ENCODE measurements at places on chromosomes 4 and X.
A peak's percentile ranks its signal among the peaks of the same experiment; 100 is the strongest.

GRCh38 chr4:3529363-3529762 is 2.9 kb downstream of the LRPAP1 start:
- peaks cover 3% of the 10 kb centered on the region for H3K4me1 ChIP-seq
- no peak overlapping the region for H3K27ac ChIP-seq
- no peak for DNase-seq
- no peak overlapping the region for H3K4me3 ChIP-seq
- H3K27me3 ChIP-seq = no peaks in the 10 kb centered on the region

GRCh38 chr4:3388471-3389232 is 53.1 kb upstream of the HGFAC start:
- H3K4me1 ChIP-seq = peaks cover 17% of the 10 kb centered on the region
- no peak for DNase-seq
- H3K4me3 ChIP-seq = peak overlapping the region; percentile 61
- peak overlapping the region; percentile 89 for H3K27ac ChIP-seq
- H3K27me3 ChIP-seq = no peaks in the 10 kb centered on the region
- no peaks in the 10 kb centered on the region for H3K36me3 ChIP-seq

DNA sequence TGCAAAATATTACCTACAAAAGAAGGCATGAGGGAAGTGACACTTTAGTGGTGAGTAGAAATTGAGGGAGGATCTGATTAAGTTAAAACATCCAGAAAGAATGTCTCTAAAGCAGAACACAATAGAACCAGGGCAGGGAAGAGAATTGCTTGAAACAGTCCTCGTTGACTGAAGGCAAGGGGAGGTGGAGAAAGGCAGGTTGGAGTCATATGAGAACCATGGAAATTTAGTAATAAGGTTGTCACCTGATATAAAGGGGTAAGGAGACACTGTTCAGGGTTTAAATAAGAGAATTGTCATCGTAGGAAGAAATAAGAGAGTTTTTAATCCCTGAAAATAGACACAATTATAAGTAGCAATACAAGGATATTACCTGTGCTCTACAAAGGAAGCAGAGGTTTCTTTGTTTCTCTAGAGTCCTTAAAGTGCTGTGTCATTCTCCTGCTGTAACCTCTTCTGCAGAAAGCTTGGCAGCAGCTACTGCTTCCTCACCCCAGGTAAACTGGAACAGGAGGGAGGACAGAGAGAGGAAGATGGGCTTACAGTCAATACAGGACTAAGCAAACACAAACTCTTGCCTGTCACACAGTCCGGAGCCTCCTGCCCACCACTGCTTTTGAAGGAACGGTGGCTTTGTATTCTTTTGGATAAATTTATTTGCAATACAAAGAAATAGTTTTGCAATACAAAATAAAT is 258.4 kb downstream of the PPARGC1A start:
- no peaks in the 10 kb centered on the region for H3K36me3 ChIP-seq
- H3K27ac ChIP-seq = no peak overlapping the region
- no peak for DNase-seq
- H3K4me3 ChIP-seq = no peak overlapping the region
- no peaks in the 10 kb centered on the region for H3K4me1 ChIP-seq

DNA sequence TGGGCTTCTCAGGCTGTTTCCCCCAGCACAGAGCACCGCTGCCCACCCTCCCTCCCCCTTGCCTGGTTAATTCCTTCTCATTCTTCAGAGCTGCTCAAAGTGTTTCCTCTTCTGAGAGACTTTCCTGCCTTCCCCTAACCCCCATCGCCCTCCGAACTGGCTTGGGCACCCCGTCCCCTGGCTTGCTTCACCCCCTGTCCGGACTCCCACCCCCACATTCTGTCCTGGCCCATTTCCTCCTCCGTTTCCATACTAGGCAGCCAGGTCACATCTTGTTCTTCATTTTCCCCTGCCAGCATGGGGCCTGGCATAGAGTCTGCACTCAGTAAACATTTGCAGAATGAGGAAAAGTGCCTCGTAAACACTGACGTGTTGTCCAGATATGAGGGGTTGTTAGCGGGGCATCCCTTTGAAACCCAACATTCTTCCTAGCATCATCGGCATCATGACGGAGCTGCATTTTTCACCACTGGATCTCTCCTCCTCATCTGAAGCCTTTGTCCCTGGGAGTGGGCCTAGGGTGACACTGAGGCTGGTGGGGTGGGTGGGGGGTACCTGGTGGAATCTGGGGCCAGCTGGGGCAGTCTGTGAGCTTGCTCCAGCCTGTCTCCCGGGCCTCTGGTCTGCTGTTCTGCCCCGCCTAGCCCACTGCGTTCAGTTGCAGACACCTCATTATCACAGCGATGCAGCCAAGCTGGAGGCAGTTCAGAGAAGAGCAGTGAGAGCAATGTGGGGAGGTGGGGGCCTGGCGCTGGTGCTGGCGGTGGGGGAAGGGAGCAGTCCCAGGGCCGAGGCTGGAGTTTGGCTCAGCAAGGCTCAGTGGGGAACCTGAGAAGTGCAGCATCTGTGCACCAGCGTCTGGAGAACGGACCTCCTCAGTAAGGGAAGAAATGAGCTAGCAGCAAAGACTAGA is 149.4 kb upstream of the PJA1 start:
- no peaks in the 10 kb centered on the region for H3K4me1 ChIP-seq
- H3K4me3 ChIP-seq = no peak overlapping the region
- DNase-seq = no peak
- no peaks in the 10 kb centered on the region for H3K36me3 ChIP-seq
- H3K27me3 ChIP-seq = no peaks in the 10 kb centered on the region

GRCh38 chrX:123818243-123818642 is 41.6 kb upstream of the XIAP start:
- H3K4me1 ChIP-seq = no peaks in the 10 kb centered on the region
- no peaks in the 10 kb centered on the region for H3K36me3 ChIP-seq
- H3K4me3 ChIP-seq = no peak overlapping the region
- no peak for DNase-seq

- peaks cover 15% of the 10 kb centered on the region for H3K36me3 ChIP-seq
- H3K27ac ChIP-seq = peak overlapping the region; percentile 29
- DNase-seq = no peak
- H3K4me3 ChIP-seq = no peak overlapping the region
These were observed 2.8 kb downstream of the MRFAP1 start for GRCh38 chr4:6643141-6643847.

DNA sequence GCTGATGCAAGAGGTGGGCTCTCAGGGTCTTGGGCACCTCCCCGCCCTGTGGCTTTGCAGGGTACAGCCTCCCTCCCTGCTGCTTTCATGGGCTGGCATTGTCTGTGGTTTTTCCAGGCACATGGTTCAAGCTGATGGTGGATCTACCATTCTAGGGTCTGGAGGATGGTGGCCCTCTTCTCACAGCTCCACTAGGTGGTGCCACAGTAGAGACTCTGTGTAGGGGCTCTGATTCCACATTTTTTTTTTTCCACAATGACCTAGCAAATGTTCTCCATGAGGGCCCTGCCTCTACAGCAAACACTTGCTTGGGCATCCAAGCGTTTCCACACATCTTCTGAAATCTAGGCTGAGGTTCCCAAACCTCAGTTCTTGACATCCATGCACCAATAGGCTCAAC is 657.9 kb upstream of the CT83 start:
- no peaks in the 10 kb centered on the region for H3K36me3 ChIP-seq
- DNase-seq = no peak
- H3K27me3 ChIP-seq = no peaks in the 10 kb centered on the region
- H3K4me3 ChIP-seq = no peak overlapping the region

DNA sequence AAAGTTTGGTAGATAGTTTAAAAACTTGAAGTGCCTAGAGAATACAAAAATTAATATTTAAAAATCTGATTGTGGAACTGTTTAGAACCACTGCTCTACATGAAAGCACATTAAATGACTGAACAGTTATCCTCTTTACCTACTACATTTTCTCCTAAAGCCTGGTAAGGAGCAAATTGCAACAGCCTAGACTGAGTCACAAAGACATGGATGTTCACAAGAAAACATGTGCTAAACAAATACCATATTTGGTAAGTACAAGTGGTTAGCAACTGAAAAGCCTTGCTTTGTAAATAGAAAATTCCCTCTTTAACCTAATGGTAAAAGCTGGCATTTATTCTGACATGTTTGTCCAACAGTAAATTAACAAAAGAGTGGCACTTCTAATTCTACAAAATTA is 203.1 kb downstream of the FBXO8 start:
- no peaks in the 10 kb centered on the region for H3K36me3 ChIP-seq
- H3K4me3 ChIP-seq = no peak overlapping the region
- no peaks in the 10 kb centered on the region for H3K27me3 ChIP-seq
- DNase-seq = no peak
- H3K4me1 ChIP-seq = no peaks in the 10 kb centered on the region

DNA sequence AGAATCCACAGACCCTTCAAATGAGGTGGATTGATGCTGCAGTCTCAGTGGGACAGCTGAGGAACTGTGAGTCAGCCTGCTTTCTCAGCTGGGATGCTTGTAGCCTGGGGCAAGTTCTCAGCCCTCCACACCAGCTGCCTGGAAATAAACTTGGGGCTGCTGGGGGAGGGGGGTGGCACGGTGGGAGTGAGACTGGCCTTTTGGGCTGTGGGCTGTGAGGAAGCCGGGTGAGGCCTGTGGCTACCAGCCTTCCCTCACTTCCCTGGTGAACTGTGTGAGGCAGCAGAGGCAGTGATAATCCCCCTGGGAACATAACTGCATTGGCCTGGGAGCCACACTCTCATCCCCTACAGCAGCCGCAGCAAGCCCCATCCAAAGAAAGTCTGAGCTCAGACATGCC is 114.5 kb upstream of the GUCY1A1 start:
- no peak for DNase-seq
- H3K27ac ChIP-seq = no peak overlapping the region
- H3K27me3 ChIP-seq = no peaks in the 10 kb centered on the region

DNA sequence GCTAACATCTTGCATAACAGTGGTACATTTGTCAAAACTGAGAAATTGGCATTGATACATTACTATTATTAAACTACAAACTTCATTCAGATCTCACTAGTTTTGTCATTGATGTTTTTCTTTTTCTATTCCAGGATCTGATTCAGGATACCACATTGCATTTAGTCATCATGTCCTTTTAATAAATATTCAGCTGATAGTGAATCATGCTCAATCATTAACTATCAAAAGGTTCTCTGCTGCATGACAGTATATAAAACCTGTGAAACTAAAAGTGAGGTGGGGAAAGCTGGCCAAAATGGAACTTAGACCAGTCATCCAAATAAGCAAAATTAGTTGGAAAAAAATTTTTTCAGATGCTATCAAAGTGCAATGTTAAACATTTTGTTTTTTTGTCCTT is 28.1 kb upstream of the HS6ST2 start:
- H3K36me3 ChIP-seq = no peaks in the 10 kb centered on the region
- H3K4me1 ChIP-seq = no peaks in the 10 kb centered on the region

DNA sequence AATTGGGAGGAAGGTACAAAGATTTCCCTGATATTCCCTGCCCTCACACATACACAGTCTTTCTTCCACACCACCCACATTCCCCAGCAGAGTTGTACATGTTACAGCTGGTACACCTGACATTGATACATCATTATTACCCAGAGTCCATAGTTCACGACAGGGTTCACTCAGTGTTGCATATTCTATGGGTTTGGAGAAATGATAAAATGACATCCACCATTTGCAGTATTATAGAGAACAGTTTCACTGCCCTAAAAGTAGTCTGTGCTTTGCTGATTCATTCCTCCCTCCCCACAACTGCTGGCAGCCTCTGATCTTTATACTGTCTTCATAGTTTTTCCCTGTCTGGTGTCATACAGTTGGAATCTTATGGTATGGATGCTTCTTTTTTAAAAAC is 15.0 kb downstream of the AGA start:
- DNase-seq = no peak
- no peaks in the 10 kb centered on the region for H3K36me3 ChIP-seq
- no peaks in the 10 kb centered on the region for H3K27me3 ChIP-seq
- H3K4me1 ChIP-seq = no peaks in the 10 kb centered on the region

DNA sequence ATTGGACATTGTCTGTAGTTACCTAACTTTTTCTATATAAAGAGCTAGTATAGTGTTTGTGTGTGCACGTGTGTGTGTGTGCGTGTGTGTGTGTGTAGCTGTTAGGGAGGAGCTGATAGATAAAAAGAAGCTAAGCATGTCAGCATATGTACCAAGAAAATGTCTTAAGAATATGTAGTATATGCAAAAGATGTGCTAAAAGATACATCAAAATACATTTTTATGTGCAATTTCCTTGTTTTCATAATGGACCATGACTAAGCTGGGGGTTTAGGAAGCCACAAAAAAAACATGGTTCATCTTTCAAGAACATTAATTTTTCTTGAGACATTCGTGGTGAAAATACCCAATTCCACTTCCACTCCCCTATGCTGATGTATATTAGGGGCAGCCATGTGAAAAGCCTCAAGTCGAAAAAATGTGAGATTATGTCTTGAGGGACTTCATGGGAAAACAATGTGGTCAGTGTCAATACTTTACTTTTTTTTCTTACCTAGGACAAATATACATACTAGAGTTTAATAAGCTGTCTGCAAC is 1599.7 kb downstream of the ARAP2 start:
- no peaks in the 10 kb centered on the region for H3K4me1 ChIP-seq
- DNase-seq = no peak

- no peaks in the 10 kb centered on the region for H3K36me3 ChIP-seq
- H3K4me1 ChIP-seq = no peaks in the 10 kb centered on the region
- no peak overlapping the region for H3K4me3 ChIP-seq
- no peak for DNase-seq
These were observed 38.7 kb downstream of the CCSER1 start for GRCh38 chr4:90165883-90166282.

- no peak overlapping the region for H3K4me3 ChIP-seq
- H3K4me1 ChIP-seq = peaks cover 4% of the 10 kb centered on the region
- DNase-seq = no peak
- H3K27ac ChIP-seq = no peak overlapping the region
- H3K27me3 ChIP-seq = no peaks in the 10 kb centered on the region
- peaks cover 4% of the 10 kb centered on the region for H3K36me3 ChIP-seq
These were observed 276.2 kb downstream of the CHIC1 start for GRCh38 chrX:73839152-73839551.

- H3K4me1 ChIP-seq = peaks cover 75% of the 10 kb centered on the region
- H3K27me3 ChIP-seq = no peaks in the 10 kb centered on the region
- H3K27ac ChIP-seq = peak overlapping the region; percentile 94
- H3K36me3 ChIP-seq = peaks cover 10% of the 10 kb centered on the region
These were observed 99.1 kb downstream of the ARHGAP10 start for GRCh38 chr4:147830987-147831386.

DNA sequence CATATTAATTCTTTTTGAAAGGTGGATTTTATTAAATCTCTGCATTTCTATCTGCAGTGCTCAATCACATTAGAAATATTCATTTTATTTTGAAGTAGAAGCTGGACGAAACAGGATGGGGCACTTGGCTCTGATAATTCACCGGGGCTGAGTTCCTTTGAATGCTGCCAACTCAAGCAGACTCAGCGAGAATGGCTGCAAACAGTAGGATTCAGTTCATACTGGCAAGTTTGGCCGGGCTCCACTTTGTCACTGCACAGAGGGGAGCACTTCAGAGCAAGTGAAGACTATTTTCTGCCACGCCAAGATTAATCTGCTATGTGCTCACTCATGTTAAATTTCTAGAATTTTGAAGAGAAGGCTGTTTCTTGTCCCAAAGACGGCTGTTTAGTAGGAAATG is 30.7 kb upstream of the KLHL8 start:
- H3K27ac ChIP-seq = no peak overlapping the region
- no peak for DNase-seq
- H3K4me1 ChIP-seq = no peaks in the 10 kb centered on the region
- H3K36me3 ChIP-seq = no peaks in the 10 kb centered on the region
- H3K27me3 ChIP-seq = no peaks in the 10 kb centered on the region
- H3K4me3 ChIP-seq = no peak overlapping the region

- H3K4me1 ChIP-seq = no peaks in the 10 kb centered on the region
- no peak overlapping the region for H3K4me3 ChIP-seq
- no peaks in the 10 kb centered on the region for H3K27me3 ChIP-seq
- no peak for DNase-seq
These were observed 18.9 kb downstream of the LAMP2 start for GRCh38 chrX:120450163-120450562.

Measured in ascending aorta (tissue), 2 donors.